ENCODE measurements at places on chromosomes 2 and 18.

DNA sequence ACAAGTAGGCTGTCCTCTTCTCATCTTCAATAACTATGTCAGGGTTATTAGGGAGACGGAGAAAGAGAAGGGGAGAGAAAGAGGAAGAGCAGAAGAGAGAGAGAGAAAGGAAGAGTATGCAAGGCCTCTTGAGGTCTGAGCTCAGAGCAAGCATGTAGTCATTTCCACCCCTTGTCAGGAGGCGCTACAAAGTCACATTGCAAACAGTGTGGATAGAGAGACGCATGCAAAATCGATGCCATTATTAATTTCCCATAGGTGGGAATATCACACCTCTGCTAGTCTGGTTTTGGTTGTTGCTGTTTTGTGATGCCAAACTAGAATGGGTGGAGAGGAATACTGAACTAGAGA, 24.2 kb upstream of the SERPINE2 start:
- DNase-seq = no peak

GRCh38 chr18:58850786-58851469, 13.7 kb upstream of the ZNF532 start:
- DNase-seq = no peak

GRCh38 chr18:26255695-26256622, 29.7 kb downstream of the TAF4B start:
- no peak for DNase-seq

DNA sequence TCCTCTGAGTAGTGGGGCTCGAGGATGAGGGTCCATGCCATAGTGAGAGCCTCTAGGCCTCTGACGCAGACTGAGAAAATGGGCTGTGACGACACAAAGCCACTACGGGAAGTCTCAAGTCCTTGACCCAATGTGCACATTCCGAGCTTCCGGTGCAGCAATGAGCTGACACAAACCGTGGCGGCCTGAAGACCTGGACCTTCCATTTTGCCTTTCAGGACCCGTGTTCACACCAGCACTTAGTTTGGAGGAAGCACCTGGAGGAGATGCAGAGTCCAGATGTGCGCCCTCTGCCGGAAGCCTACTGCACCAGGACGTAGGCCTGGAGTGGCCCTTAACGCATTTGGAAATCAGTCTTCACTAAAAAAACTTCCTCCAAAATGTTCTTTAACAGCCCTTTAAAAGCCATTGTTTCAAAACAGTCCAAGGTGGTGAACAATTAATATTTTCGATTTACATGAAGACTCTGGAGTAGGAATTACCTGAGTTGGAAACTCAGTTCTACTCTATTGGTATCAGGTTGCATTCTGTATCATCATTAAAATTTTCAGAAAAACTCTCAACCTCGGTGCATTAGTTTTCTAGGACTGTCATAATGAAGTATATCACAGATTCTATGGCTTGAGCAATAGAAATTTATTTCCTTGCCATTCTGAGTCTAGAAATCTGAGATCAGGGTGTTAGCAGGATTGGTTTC, 33.9 kb downstream of the BMP10 start:
- peak; percentile 14 for DNase-seq

GRCh38 chr2:176677746-176678265, 408.6 kb downstream of the MTX2 start:
- DNase-seq = peak; percentile 32

DNA sequence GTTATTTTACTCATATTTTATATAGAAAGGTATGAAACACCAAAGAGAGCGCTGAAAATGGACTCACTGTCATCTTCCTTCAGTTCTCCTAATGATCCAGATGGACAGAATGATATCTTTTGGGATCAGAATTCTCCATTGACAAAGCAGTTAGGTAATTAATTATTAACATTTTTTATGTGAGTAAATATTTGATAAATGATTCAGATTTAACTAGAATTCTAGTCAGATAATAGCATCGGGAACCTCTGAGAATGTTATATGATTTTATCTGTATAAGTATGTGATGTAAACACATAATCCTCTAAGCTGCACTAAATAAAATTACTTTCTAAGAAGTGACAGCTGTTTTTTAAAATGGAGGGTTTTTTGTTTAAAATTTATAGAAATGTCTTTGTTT, 2.0 kb downstream of the ETAA1 start:
- DNase-seq = no peak
